ENCODE measurements at places on chromosomes 16 and 17.

DNA sequence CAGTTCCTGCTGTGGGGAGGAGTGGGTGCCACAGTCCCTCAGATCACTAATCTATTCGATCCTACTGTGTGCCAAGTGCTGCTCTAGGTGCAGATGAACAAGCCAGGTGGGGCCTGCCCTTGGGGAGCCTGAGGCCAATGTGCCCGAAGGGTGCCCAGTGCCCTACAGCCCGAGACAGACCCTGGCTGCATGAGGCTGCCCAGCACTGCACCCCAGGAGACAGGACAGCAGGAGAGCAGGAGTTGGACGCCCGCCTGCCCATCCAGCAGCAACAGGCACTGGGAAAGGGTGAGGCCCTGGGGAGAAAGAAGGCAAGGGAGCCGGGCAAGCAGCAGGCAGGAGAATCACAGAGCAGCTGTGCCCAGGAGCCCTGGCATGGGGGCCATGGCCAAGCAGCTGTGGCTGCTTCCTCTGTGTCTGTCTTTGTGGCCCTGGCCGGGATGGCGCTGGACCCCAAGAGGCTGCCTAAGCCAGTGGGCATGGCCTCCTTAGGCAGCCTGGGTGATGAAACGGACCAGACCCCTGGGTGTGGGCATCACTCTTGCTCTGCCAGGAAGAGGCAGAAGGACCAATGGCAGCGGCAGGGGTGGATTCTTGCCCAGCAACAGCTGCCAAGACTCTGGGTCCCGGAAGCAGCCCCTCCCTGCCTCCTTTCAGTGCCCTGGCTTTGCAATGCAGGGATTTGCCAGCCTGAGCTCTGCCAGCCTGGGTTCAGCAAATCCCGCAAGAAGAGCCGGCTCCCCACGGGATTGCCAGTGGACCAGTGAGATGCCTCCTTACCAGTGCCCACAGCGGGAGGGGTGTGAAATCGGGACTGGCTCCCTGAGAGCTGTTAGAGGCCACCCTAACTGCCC is 179.6 kb upstream of the TNRC6C start:
- no peak for DNase-seq

DNA sequence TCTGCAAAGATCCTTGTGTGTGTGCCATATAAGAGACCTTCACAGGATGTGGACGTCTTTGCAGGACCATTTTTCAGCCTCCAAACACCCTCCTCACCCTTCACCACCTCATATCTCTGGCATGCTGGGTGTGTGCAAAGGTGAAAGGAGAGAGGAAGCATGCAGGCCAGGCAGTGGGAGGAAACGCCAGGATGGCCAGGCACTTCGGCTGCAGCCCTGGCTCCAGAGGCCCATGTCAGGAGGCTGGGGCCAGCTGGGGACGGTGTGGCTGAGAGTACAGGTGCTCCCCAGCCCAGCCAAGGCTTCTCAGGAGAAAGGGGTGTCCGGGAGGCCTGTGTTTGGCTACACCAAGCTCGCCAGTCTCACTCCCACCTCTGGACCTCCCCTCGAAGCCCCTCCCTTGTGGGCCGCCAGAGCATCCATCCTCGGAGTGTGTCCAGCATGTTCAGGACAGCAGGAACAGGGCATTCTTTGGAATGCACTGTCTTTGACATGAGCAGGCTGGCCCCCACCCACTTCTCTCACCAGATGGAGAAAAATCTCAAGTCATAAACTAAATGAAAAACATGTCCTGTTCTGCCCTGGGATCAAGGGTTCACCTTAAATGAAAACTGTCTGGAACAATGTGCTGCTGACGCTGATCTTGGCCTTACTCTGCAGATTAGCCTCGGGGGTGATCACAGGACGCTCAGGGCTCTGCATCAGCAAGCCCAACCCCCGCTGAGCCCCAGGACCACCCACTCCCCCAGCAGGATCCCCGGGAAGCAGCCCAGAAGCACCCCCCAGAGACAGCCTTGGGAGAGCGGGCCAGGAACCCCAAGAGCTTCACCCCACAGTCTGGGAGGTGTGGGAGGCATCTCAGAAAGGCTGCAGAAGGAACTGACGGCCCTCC is 15.9 kb downstream of the PEMT start:
- no peak for DNase-seq

DNA sequence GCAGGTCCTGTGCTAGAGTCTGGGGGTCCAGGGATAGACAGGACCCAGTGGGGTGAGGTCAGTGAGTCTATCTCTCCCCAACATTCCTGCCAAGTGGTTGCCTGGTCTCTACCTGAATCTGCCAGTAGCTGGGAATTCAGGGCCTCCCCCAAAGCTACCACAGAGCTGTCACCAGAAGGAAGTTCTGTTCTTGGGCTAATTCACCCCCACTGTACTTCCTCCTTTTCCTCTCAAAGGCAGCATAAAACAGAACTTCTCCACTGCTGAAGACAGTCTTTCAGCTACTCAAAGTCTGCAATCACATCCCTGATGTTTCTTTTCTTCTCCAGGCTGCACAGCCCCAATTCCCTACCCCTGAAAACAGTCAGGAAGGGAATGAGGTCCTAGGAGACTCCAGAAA is 8.7 kb downstream of the CAMTA2 start:
- no peak for DNase-seq

DNA sequence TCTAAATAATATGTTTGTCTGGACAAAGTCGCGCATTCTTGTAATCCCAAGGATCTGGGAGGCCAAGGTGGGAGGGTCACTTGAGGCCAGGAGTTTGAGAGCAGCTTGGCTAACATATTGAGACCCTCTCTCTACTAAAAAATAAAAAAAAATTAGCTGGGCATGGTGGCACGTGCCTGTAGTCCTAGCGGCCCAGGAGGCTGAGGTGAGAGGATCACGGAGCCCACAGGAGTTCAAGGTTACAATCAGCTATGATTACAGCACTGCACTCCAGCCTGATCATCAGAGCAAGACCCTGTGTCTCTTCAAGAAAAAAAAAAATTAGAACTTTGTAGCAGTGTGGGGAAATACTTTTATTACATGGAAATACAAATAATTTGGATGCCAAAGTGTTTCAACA is 6.1 kb upstream of the CHST6 start:
- no peak for DNase-seq

GRCh38 chr17:74786431-74787055 is 10.4 kb upstream of the NAT9 start:
- DNase-seq = no peak

Data from NCI-H2081 treated with DMSO at 0.1 percent for 48 hours (cell line).